ENCODE measurements at places on chromosomes 6 and 20. TPM values are rescaled to one million over a fixed set of nuclear protein-coding genes. Genes with fewer than 3 reads are reported as not detected.
A peak's percentile ranks its signal among the peaks of the same experiment; 100 is the strongest.

Gene AURKA
- 3.7 TPM for total RNA-seq

Gene BLCAP
- 65.5 TPM for total RNA-seq

Gene METTL24
- 3.3 TPM for total RNA-seq

Gene PTK6
- total RNA-seq, result 7.3 TPM

Gene SOX18
- 69.2 TPM for total RNA-seq

DNA sequence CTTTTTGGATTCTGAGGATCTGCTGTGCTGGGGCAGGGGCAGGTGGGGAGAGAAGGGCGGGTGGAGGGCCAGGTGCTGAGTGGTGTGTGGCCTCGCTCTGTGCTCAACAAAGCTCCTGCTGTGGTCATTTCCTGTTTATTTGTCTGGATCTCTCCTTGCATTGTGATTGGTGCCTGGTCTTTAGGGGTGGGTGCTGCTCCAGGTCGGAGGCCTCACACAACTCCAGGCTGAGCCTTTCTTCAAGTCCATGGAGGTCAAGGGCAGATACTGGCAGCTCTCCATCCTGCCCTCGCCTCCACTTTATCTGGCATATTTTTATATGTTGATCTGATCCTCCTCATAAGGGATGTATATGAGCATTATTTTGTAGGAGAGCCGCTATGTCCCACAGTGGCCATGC is 36.2 kb downstream of the HLA-F start:
- no peaks in the 10 kb centered on the region for H3K4me1 ChIP-seq
- no peaks in the 10 kb centered on the region for H3K36me3 ChIP-seq
- no peak for DNase-seq

- DNase-seq, result no peak
- no peak overlapping the region for H3K4me3 ChIP-seq
- H3K27ac ChIP-seq, result no peak overlapping the region
- no peaks in the 10 kb centered on the region for H3K27me3 ChIP-seq
- H3K36me3 ChIP-seq, result no peaks in the 10 kb centered on the region
- H3K4me1 ChIP-seq, result no peaks in the 10 kb centered on the region
These were observed 4.5 kb upstream of the PLAGL1 start for GRCh38 chr6:144012534-144012933.

GRCh38 chr20:26214991-26215390 is 518.3 kb upstream of the ZNF337 start:
- DNase-seq, result no peak
- H3K27ac ChIP-seq, result no peak overlapping the region
- no peaks in the 10 kb centered on the region for H3K36me3 ChIP-seq
- H3K27me3 ChIP-seq, result no peaks in the 10 kb centered on the region
- no peak overlapping the region for H3K4me3 ChIP-seq

DNA sequence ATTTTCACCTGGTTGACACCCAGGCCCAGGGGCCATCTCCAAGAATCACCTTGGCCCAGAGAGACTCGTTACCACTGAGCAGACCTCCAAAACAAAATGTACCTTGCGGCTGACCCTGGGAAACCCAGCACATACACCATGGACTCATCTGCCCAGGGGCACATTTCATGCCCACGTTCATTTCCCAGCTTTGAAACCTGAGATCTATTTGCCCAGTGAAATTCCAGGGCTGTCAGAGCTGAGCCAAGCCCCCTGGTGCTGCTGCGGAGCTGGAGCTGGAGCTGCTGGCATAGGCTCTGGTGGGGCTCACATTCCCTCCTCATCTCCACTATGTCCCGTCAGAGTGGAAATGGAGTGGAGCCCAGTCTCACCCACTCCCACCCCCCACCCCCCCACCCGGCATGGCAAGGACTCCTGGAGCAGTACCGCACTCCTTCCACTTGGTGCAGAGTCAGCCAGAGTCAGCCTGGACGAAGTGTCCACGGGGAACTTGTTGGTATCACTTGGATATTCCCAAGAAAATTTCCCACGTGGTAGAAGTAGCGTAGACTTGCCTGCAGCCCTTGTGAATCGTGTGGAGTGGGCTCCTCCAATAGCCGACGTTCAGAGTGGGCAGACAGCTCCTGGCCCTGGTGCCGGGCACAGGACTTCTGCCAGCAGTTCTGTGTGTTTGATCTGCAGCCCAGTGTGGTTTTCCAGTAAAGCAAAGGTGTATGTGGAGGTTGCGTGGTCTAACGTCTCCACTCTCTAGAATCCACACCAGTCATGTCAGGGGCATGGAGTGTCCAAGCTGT is 18.1 kb upstream of the OSER1 start:
- no peaks in the 10 kb centered on the region for H3K36me3 ChIP-seq
- H3K27ac ChIP-seq, result no peak overlapping the region
- no peak overlapping the region for H3K4me3 ChIP-seq
- H3K4me1 ChIP-seq, result no peaks in the 10 kb centered on the region
- H3K27me3 ChIP-seq, result no peaks in the 10 kb centered on the region

DNA sequence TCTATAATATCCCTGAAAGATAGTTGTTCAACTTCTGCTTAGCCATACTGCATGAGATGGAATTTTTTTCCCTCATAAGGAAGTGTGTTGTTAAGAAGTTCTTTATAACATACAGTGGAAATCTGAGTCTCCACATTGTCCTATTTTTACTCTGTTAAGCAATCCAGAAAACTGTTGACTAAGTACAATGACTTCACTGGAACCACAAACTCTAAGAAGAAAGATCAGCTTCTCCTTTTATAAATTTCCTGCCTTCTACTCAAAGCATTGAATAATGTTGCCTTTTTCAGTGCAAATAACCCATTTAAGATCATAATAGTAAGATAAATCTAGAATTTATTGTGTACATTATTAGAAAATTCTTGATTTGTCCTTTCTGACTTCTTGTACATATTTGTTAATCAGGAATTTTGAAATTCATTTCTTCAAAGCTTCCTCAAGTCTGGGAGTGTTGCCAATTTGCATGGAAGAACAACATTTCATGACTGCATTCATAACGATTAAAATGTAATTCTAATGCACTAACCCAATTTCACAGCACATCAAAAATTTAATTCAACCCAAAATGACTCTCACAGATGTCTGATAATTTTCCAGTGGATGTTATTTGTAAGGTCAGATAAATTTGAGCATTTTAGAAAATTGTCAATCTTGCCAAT is 45.6 kb upstream of the ANKEF1 start:
- no peaks in the 10 kb centered on the region for H3K4me1 ChIP-seq

DNA sequence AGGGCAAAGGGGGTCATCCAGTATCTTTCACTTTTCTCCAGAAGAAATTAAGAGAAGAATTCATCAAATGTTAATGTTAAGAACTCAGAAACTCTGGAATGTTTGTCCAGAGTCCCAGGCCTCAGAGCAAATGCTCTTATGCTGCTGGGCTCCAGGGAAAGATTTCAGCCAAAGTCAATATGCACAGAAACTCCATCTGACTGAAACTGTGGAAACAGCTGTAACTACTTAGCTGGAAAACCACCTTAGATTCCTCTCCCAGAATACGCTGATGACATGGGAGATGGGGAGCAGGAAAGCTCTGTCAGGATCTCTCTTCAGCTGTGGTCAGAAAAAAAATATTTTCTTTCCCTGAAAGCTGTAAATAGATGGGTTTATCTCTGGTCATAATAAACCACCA is 559.6 kb downstream of the RFPL4B start:
- H3K4me1 ChIP-seq, result no peaks in the 10 kb centered on the region
- no peaks in the 10 kb centered on the region for H3K36me3 ChIP-seq
- no peak overlapping the region for H3K27ac ChIP-seq
- DNase-seq, result peak; percentile 16
- no peak overlapping the region for H3K4me3 ChIP-seq

DNA sequence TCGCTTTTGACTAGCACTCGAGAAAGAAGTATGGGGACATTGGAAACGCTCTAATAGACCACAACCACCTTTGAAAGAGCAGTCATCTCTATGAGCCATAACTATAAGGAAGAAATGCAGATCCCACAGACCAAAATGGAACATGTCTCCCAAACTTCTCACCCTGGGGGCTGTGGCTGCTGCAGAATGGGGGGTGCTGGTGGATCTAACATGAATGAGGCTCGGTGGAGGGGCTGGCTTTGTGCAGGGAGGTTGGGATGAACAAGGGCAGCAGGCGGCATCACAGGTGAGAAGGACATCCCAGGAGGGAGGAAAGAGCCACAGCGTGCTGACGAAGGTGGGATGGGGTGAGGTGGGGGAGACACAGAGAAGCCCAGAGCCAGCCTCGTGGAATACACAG is 10.5 kb upstream of the CCR6 start:
- no peaks in the 10 kb centered on the region for H3K27me3 ChIP-seq
- no peak overlapping the region for H3K27ac ChIP-seq
- H3K36me3 ChIP-seq, result no peaks in the 10 kb centered on the region
- no peaks in the 10 kb centered on the region for H3K4me1 ChIP-seq
- no peak overlapping the region for H3K4me3 ChIP-seq

GRCh38 chr6:139881236-139881635 is 506.8 kb upstream of the CITED2 start:
- no peak overlapping the region for H3K4me3 ChIP-seq
- no peaks in the 10 kb centered on the region for H3K36me3 ChIP-seq
- no peak overlapping the region for H3K27ac ChIP-seq

DNA sequence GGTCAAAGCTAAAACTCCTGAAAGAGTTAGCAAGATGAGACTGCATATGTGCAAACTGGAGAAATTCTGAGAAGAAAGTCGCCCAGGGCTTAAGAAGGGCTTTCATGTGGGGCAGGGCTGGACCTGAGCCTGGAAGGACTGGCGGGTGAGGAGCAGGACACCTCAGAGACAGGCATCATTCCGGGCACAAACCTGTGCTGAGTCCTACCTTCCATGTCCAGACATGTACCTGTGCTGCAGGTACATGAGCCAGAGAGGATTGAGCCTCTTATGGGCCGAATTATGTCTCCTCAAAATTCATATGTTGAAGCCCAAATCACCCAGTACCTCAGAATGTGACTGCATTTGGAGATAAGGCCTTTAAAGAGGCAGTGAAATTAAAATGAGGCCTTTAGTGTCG is 171.0 kb downstream of the QRSL1 start:
- no peak overlapping the region for H3K27ac ChIP-seq
- H3K27me3 ChIP-seq, result no peaks in the 10 kb centered on the region
- H3K4me3 ChIP-seq, result no peak overlapping the region
- H3K36me3 ChIP-seq, result no peaks in the 10 kb centered on the region
- H3K4me1 ChIP-seq, result no peaks in the 10 kb centered on the region
- no peak for DNase-seq

DNA sequence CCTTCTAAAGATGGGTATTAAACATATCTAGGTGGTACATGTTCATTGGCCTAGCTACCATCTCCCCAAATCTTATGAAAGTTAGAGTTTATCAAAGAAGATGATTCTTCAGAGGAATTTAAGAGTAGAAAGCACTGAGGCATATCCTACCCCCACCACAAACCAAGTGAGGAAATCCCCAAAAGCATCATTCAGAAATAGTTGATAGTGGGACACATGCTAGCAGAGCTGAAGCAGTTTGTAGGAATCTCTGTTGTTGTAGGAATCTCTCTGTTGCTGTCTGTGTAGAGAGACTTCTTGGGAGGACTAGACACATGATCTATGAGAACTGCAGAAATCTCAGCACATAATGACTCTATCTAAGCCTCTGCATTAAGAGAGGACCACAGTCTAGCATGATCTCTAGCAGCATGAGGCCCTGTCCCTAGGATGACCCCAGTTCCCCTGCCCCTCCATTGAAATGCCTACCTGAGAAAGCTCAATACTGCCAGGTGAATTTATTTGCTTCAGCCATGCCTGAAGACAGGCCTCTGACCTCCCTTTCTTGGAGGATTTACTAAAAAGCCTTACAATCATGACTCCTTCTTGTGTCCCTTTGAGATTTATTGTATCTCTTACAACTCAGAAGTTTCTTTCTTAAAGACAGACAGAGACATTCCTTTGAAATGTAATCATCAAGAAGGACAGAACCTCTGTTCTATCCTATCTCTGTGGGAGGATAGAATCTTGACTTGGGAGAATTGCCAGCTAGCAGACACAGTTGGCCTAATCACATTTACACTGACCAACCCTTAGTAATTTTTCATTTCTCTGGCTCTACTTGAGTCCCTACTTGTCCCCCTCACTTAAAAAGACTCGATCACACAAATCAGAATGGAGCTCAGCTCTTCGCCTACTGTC is 582.4 kb downstream of the PHF3 start:
- H3K4me3 ChIP-seq, result no peak overlapping the region
- H3K27ac ChIP-seq, result no peak overlapping the region
- H3K27me3 ChIP-seq, result no peaks in the 10 kb centered on the region
- H3K4me1 ChIP-seq, result no peaks in the 10 kb centered on the region
- no peaks in the 10 kb centered on the region for H3K36me3 ChIP-seq
